ENCODE measurements at places on chromosomes 2 and 18.

GRCh38 chr2:41729800-41730364 lies 317.9 kb upstream of the PKDCC start:
- DNase-seq, result no peak

GRCh38 chr2:98295275-98295674 lies 51.0 kb upstream of the CNGA3 start:
- no peak for DNase-seq

- DNase-seq, result no peak
These were observed 178.6 kb downstream of the TMEM18 start for GRCh38 chr2:498493-499178.

GRCh38 chr2:126824663-126825062 lies 74.0 kb upstream of the TEX51 start:
- DNase-seq, result no peak

- no peak for DNase-seq
These were observed 34.6 kb downstream of the ZNF516 start for GRCh38 chr18:76460482-76460881.

DNA sequence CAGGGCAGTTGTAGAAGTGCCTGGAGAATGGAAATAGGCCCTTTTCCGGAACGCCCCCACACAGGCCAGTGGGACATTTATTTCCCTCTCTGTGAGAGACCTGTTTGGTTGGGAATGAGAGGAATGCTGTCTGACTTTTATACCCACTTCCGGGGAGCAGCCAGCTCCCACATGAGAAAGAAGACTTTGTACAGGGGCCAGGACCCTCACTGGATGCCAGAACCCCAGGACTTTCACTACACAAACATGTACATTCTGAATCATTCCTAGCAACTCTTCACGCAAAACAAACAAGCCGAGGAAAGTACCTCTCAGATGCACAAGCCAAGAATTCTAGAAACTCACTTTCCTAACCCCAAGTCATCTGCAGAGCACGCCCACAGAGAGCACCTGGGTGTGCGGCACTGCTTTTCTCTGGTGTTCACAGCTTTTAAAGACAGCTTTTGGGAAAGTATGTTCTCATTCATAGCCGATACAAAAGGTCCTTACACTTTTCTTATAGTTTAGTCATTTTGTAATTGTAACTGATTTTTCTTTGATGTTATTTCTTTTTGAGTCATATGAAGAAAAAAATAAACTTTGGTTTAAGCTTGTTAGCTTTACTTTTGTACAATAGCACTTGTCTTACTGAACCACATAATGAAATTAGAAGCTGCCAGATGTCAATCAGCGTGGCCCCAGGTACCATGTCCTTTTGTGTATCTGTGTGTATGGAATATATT lies 856.1 kb upstream of the ID2 start:
- no peak for DNase-seq

DNA sequence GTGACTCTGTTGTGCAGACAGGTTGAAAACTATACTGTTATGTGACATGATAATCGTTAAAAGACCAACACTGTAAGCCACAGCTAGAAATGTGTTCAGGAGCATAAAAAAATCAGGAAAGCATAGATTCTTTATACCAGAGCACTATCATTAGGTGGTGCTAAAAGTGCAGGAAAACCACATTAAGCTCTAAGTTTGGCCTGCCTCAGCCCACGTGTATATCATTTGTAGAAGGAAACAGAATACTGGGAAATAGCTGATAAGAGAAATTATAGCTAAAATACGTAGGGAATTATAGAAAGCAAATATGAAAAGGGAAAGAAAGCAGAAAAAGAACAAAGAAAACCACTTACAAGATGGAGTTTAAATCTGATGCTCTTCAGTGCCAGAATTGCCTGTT lies 26.5 kb upstream of the C2orf74 start:
- DNase-seq, result peak; percentile 42

- no peak for DNase-seq
These were observed 30.7 kb upstream of the PPM1B start for GRCh38 chr2:44137872-44138551.

DNA sequence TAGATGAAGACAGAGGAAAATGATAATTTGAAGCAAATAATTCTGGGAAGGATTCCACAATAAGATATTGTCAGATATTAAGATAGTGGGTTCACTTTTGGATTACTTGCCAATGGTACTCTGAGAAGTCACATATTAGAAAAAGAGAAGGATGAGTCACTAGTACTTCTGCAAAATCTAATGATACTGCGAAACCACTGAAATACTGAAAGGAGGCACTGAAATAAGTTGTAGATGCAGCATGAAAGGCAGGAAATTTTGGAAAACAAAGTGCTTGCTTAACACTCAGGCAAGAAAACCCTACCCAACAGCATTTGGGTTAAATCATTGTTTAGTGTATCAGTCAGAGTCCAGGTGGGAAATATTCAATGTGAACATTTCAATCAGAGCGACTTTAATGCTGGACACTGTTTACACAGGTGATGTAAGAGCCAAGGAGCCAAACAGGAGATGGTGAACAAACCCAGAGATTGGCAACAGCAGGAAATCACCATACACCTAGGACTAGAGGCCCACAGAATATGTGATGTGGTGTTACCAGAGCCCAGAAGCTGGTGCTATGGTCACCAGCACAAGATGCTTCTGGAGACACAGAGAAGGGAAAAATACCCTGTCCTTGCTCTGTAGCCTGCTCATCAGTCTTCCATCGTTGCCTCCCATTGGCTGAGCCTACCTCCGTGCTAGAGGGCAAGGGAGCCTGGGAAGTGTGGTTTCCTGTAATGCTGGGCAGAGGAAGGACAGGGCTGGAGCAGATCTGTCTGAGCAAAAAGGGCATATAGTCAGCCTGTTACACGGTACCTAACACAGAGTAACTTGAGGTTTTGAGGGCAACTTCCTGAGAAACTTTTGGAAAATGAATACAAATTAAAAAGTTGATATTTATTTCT lies 204.7 kb upstream of the ITGA4 start:
- no peak for DNase-seq

DNA sequence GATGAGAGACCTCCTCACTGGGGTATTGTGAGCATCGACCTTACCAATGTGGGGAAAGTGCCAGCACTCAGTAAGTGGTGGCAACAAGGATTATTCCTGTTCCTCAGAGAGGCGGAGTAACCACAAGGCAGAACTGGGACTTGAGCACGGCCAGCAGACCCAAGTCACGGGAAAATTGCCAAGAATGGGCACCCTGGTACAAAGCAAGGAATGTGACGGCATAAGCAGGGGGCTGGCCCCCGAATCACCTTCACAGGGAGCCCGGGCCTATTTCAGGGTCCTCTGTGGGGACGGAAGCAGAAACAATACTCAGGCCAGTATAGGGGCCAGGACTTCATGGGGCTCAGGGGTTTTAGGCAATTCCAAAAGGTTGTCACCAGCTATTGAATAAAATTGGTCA lies 25.4 kb downstream of the CENPA start:
- no peak for DNase-seq

GRCh38 chr18:59846814-59847490 lies 52.8 kb upstream of the PMAIP1 start:
- no peak for DNase-seq

GRCh38 chr2:239833269-239834109 lies 191.7 kb downstream of the NDUFA10 start:
- DNase-seq, result no peak
